Aortic smooth muscle cell (primary cell): ENCODE measurements at places on chromosomes 16 and 17. TPM values are rescaled to one million over a fixed set of nuclear protein-coding genes. Genes with fewer than 3 reads are reported as not detected.

The SBK1 gene
- total RNA-seq, result not detected in 2 replicates

The SAMD14 gene
- total RNA-seq, result 0.53 and 1.3 TPM in 2 replicates

The STH gene
- total RNA-seq, result not detected in 2 replicates

The DNASE1 gene
- total RNA-seq, result 11.6 and 15.4 TPM in 2 replicates

The PDK2 gene
- 24.6 and 25.9 TPM in 2 replicates for total RNA-seq

The CTRB2 gene
- total RNA-seq, result not detected in 2 replicates

The DHX38 gene
- 111 and 117 TPM in 2 replicates for total RNA-seq

The EIF3CL gene
- 72.8 and 213 TPM in 2 replicates for total RNA-seq

The CHD9 gene
- total RNA-seq, result 36.1 and 50.6 TPM in 2 replicates

The RHBDF1 gene
- total RNA-seq, result 112 and 122 TPM in 2 replicates

The PERCC1 gene
- total RNA-seq, result not detected in 2 replicates

The ZNF469 gene
- 0.92 and 1.2 TPM in 2 replicates for total RNA-seq

The MMP2 gene
- 389 and 576 TPM in 2 replicates for total RNA-seq

The PIK3R5 gene
- total RNA-seq, result 0.26 TPM in 1 of 2 replicates, not detected in the other

The ADORA2B gene
- total RNA-seq, result 4.8 and 7.5 TPM in 2 replicates

The VTN gene
- total RNA-seq, result 0.12 and 0.53 TPM in 2 replicates

The KCNG4 gene
- total RNA-seq, result under 0.01 TPM in 1 of 2 replicates, not detected in the other

The UNC45B gene
- not detected in 2 replicates for total RNA-seq

The ACSM5 gene
- total RNA-seq, result 0.26 TPM in 1 of 2 replicates, not detected in the other

The TBC1D3G gene
- total RNA-seq, result not detected in 2 replicates

The NUTF2 gene
- total RNA-seq, result 119 and 132 TPM in 2 replicates
